Stimulated activated CD8-positive, alpha-beta memory T cell treated with anti-CD3 and anti-CD28 coated beads, Interleukin-12 subunit alpha, Interleukin-12 subunit beta, amount 100 ng/mL, for 4 hours (primary cell): ENCODE measurements at places on chromosomes 3 and 15.

DNA sequence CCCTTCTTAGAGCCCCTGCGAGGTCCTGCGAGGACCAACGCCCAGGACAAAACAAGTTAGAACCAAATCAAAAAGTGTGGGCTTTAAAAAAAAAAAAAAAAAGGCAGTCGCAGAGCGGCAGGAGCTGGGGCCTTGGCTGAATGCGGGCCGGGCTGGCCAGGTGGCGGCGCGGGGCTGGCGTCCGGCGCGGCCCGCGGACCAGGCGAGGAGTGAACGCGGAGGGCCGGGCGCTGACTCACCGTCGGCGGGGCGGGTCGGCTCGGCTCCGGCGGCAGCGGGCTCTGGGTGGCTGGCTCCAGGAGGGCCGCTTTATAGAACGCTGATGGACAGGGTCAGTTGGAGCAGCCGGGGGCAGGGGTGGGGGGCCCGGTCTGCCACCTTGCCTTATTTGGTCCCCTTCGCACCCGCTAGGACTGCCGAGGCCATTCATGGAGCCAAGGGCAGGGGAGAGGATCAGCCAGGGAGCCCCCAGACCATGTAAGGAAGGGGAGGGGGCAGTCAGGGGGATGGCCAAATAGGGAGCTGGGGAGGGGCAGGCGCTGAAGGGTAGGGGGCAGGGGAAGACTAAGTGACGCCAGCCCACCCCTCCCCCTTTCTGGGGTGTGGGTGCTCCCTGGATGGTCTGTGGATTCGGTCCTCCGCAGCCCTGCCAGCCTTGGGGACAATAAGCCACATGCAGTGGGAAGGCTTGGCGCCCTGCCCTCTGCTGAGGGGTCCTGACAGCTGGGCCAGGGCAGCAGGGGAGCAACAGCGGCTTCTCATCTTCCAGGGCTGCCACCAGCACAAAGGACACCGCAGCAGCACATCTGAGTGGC, at the start of gene ACTC1:
Gene ACTC1 (minus strand): TSS at position 283 of the 815 bp plus-strand sequence. CDS start 741 bp downstream, outside the sequence.
- DNase-seq: no peak

- no peak for DNase-seq
These were observed 255.6 kb downstream of the MAGI1 start for GRCh38 chr3:65783117-65783516.

GRCh38 chr15:73631915-73632669, 1.1 kb downstream of the NPTN start:
- no peak for DNase-seq

DNA sequence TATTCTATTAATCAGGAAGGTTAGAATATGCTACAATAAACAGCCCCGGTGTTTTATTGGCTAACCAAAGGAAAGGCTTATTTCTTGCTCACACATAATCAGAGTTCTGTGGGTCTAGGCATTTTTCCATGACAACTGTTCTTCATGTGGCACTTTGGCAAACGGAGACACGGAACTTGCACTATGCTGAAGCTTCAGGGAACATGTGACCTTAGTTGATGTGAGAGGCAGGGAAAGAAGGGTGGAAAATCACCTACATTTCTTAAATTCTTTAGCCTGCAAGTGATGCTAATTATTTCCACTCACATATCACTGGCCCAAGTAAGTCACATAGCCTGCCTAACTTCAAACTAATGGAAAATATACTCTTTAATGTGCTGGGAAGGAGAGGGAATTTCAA, 344.6 kb downstream of the SV2B start:
- no peak for DNase-seq

DNA sequence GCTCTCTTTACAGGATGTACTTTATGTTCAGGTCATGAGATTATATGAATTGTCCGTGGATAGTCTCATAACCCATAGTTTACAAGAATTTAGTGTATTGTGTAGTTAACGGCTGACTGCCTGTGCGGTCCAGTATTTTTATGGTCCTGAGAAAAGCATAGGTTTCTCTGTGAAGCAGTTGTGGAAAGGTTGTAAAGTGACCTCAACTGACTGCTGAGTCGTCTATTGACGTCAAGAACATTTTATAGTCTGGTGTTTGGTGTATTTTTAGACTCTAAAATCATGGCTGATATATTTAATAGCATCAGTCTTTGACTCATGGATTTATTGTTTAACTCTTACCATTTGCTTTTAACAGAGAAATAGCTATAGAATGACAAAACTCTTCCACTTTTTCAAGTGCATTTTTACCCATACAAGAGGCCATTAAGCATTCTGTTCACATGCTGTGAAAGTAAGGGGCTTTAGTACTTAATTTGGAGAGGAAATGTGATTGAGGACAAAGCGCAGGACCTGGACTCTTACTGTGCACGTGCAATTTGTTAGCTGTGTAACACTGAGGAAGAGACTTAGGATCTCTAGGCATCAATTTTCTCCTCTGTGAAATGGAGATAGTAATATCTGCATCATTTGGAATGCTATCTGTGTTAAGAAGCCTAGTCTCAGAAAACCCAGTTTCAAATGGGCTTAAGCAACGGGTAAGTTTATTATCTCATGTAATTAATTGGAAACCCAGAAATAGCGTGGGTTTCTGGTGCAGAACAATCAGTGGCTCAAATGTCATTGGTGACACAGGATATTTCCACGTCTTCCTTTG, 240.8 kb downstream of the NFKBIZ start:
- DNase-seq: no peak

DNA sequence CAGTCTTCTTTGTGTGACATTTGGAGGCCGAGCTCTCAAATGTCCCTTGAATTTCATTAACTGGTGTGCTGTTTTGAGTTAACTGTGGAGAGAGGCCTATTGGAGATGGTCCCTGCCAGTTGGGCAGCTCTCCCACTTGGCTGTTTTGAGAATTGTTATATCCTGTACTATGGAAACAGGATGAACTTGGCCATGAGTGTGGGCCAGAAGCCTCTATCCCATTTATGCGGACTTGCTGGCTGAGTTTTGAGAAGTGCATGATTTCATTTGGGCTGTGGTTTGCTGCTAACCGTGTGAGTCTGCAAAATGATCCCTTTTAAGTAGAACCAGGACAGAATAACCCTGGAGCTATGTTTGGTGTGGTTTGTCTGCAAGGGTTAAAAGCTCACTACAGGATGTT, 366.0 kb downstream of the PTPRG start:
- no peak for DNase-seq

- DNase-seq: no peak
These were observed 267.7 kb upstream of the BCHE start for GRCh38 chr3:166104938-166105337.

DNA sequence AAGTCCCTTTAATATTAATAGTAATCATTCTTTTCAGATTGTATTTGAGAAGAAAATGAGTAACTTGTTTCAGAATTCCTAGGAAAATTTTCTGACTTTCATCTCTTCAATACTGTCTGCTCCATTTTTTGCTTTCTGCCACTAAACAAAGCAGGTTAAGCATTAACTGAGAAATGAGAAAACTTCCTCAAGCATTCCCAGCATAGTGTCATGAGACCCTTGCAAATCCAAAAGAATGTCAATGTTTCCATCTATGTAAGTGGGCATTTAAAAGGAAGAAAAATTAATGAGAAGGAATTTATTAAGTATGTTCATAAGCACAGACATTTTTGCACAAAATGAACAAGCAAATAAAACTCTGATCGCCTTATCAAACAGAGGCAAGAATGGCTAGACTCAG, 148.0 kb upstream of the STRIT1 start:
- DNase-seq: no peak

DNA sequence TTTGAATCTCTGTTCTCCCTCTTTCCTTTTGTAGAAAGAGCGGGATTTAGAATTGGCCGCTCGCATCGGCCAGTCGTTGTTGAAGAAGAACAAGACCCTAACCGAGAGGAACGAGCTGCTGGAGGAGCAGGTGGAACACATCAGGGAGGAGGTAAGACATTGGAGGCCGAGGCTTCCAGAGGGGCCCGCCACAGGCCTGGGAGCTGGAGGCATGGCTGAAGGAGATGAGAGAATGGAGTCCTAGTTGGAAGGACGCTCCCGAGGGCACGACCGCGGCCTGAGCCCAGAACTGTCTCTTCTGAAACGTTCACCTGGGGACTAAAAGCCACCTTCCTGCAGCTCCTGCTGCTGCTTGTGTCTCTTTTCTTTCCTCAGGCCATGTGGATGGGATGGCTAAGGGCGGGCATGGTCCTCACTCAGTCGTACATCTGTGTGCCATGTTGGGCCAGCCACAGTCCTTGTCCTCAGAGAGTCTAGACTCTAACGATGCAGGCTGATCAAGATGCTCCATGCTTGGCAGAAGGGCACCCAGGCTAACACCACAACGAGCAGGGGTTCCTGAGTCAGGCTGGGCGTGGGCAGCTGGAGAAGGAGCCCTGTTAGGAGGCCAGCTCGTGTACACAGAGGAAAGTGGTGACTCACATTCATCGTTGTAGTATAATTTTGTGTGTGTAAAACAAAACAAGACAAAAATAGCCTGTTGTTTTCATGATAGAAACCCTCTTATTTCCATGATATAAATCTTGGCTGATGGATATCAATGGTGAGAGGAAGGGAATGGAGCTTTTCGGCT, 81.1 kb downstream of the CCK start:
- DNase-seq: no peak

- no peak for DNase-seq
These were observed 25.4 kb downstream of the FILIP1L start for GRCh38 chr3:100088735-100089368.
